ENCODE measurements at places on chromosomes 7 and 10.

DNA sequence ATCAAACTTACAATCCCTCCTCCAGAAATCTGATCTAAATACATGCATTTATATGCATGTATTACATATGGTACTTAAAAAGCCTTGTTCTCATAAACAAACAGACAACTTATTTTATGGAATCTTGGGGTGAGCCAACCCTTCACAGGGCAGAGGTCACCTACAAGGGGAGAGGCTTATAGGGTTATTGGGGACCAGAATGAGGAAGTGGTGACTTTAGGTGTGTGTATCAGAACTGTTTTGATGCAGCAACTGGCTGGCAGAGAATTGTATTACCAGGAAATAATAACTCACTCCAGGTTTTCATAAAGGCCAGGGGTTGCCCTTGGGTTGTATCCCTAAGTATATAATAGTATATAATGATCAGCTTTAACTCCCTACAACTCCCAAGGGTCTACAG is 91.1 kb downstream of the SVIL start:
- no peak for DNase-seq

GRCh38 chr10:110224992-110225391 is 17.6 kb downstream of the MXI1 start:
- no peak for DNase-seq

- no peak for DNase-seq
Measured at GRCh38 chr10:132670546-132671227, 115.3 kb downstream of the NKX6-2 start.

GRCh38 chr7:150740053-150740452 is 2.8 kb downstream of the GIMAP5 start:
- no peak for DNase-seq

DNA sequence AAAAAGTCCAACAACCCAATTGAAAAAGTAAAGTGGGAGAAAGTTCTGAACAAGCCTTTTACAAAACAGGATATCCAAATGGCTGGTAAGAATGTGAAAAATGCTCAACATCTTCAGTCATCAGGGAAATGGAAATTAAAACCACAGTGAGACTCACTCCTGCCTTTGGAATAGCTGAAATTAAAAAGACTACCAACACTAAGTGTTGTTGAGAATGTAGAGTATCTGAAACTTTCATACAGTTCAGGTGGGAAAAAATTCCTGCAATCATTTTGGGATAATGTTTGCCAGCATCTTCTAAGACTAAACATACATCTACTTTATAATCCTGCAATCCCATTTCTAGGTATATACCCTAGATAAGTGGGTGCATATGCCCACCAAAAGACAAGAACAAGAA is 395.1 kb downstream of the GRID1 start:
- no peak for DNase-seq

DNA sequence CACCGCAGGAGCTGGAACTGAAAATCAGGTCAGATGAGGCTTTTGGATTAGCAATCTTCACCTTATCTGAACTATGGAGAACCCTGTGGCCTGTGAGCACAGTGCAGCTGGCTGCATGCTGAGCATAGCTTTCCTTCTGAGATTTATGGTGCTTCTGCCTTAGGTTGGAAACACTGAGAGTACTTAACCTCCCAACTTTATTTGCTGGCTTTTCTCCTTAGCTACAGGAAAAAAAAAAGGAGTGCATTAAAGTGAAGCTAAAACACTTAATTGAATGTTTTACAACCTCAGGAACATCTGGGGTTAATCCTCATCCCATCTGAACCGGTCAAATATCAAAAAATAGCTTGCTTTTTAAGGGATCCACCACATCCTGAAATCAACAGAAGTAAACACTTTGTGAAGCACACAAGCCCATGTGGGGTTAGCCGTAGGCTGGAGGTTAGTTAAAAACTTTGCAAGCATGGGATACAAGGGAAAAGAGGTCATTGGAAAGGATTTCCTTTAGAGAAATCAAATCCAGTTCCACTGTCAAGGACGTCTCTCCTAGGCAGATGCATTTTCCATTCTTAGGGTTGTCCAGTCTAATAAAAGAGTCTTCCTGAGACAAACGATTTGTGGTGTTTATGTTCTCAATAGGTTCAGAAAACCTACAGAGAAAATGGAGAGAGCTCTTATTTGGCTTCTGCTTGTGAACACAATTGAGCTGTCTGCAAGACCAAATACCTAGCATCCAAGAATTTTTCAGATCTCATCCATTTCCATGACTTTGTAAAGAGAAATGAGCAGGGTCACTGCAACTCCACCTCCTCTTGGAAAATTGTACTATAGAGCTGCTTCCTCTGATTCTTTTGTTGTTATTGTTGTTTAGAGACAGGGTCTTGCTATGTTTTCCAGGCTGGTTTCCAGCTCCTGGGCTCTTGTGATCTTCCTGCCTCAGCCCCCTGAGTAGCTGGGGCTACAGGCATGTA is 470.4 kb upstream of the IGFBP3 start:
- DNase-seq, result no peak

DNA sequence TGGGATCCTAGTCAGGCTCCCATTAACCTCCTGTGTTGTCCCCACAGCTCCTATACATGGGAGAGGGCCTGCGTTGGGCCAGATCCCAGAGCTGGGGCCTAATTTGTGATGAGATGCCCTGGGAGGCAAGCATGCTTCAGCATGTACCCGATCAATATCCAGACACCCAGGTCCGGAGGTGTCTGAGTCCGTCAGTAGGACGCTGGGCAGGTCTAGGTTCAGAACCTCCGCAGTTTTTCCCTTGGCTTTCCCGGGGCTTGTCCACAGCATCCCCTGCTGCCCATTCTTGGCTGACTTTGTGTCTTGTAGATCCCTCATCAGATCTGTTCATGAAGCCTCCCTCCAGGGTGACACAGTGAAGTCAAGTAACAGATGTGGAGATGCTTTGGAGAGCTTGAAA is 32.7 kb upstream of the RBAK start:
- no peak for DNase-seq

- DNase-seq, result no peak
Measured at GRCh38 chr10:122341141-122341810, 33.2 kb upstream of the PLEKHA1 start.

GRCh38 chr10:112581921-112582320 is 134.9 kb downstream of the VTI1A start:
- DNase-seq, result no peak

Data from stimulated activated CD4-positive, alpha-beta T cell treated with anti-CD3 and anti-CD28 coated beads, Interleukin-4, amount 100 ng/mL, for 4 hours (primary cell).